ENCODE measurements at places on chromosomes 13 and 19. TPM values are rescaled to one million over a fixed set of nuclear protein-coding genes. Genes with fewer than 3 reads are reported as not detected.

LYPD3 gene
- 344 TPM for total RNA-seq

ZNF600 gene
- 5.8 TPM for total RNA-seq

ACER1 gene
- not detected for total RNA-seq

CEACAM19 gene
- total RNA-seq, result 4.4 TPM

AKT1S1 gene
- 40.6 TPM for total RNA-seq

DOCK6 gene
- total RNA-seq, result 39.3 TPM

TUBB4A gene
- not detected for total RNA-seq

Data from airway epithelial cell (primary cell).